Stimulated activated CD4-positive, alpha-beta T cell treated with anti-CD3 and anti-CD28 coated beads, Interleukin-2, amount 100 ng/mL, for 24 hours (primary cell): ENCODE measurements at places on chromosomes 2 and 18.

GRCh38 chr2:19124135-19124534, 234.3 kb downstream of the OSR1 start:
- no peak for DNase-seq

DNA sequence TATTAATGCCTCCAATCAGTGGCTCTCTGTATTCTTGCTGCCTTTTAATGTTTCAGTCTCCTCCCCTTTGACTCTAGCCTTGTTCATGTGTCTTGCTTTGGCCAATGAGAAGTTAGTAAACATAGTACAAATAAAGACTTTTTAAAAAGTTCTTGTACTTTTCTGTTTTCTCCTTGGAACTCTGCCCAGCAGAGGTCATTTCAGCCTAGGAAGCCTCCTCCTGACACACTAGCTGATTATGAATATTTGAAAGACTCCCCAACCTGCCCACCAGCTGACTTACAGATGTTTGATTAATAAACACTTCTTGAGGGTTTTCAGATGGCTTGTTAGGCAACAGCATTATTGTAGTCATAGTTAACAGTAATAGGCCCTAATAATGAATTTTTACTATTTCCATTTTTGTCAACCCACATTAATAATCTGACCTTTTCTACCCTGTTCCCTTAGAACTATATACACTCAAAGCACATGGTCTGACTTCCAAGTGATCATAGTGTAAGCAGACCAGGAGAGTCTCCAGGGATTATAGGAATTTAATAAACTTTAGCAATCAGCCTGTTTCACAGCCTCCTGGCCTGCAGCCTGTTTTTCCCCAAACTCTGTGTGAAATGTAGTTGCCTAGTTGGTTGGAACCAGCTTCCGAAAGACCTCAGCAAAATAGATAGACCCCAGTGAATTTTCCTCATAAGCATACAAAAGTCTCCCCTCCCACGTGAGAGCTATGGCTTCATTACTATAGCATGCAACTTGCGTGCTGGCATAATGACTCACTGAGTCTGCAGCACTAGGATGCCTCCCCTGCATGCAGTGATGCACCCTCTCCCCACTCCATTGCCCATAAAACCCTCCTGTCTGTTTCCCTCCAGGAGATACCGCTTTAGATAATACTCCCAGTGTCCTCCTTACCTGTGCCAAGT, 670.7 kb upstream of the ZNF804A start:
- DNase-seq, result no peak

DNA sequence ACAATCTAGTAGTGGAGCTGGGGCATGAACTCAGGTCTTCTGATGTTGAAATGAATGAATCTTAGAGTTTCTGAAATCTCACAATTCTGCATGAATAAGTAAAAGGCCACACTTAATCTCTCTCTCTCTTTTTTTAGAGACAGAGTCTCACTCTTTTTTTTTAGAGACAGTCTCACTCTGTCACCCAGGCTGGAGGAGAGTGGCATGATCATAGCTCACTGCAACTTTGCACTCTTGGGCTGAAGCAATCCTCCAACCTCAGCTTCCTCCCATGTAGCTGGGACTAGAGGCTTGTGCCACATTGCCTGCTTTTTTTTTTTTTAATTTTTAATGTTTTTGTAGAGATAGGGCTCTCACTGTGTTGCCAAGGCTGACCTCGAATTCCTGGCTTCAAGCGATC, 68.9 kb upstream of the THOC1 start:
- no peak for DNase-seq

- no peak for DNase-seq
Observed at GRCh38 chr2:181458871-181459270, 1.7 kb downstream of the ITGA4 start.

GRCh38 chr2:134362740-134363139, 108.9 kb downstream of the MGAT5 start:
- no peak for DNase-seq

- DNase-seq, result peak; percentile 72
Observed at GRCh38 chr2:232292395-232293154, 86.0 kb upstream of the ALPP start.

DNA sequence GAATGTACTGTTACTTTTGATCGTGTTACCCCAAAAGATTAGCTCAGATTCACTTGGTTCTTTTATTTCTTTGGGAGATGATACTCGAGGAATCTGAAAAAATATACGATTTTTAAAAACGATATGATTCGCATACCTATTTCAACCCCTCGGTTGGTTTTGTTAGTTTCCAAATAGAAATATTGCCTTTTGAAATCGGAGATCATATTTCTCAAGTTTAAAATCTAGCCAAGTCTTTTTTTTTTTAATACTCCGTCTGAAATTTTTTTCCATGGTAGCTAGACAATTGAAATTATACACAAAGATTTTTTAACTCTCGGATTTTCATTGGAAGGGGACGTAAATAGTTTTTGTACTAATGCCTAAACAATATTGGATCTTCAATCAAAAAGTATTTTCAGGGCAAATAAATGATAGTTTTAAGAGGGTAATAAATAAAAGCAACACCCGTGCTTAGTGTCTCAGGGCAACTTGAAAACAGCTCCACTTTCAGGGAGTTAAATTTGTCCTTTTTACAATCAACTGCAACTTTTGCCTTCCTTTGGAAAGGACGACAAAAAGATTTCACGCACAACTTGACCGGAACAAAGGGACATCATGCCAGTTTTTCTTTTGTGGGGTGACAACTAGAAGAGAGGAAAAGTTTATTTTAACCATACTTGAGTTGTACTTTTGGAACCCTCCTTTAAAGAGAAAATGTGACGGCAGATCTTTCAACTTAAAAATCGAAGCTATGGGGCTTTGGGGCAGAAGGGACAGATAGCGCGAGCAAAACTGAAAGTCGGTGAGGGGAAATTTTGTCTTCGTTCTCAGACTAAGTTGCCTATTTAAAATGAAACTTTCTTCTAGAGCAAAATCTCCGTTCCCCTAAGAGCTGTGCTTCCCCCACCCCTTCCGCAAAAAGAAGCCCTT, 5.8 kb upstream of the ONECUT2 start:
- DNase-seq, result peak; percentile 2

DNA sequence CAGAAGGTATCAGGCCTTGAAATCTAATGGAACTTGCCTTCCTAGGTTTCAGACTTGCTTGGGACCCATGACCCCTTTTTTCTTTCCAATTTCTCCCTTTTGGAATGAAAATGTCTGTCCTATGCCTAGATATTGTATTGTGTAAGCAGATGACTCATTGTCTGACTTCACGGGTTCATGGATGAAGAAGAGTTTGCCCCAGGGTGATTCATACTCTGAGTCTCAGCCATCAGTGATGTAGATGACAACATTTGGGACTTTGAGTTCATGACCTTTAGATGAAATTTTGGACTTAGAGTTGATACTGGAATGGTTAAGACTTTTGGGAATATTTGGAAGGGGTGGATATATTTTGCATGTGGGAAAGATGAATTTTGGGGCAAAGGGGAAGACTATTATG, 11.2 kb upstream of the SCYGR5 start:
- DNase-seq, result no peak
